Caki2 (cell line): ENCODE measurements at places on chromosomes 12 and 14.

GRCh38 chr12:88723219-88723618 is 142.9 kb upstream of the KITLG start:
- DNase-seq, result no peak

DNA sequence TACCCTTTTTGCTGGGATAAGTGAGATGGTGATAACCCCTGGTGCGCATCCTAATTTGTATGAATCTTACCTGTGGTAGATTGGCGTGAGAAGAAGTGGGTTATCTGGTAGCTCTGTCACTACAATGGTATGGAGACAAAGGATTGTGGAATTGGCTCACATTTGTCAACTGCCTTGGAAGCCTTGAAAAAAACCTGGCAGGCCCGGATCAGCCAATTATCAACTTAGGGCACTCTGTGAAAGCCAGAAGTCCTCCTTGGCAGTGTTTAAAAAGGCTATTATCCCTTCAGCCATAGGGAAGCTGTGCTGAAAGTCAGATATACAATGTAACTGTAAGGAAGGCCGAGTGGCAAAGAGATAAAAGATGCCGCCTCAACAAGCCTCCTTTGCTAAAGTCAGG is 56.5 kb downstream of the WASHC3 start:
- DNase-seq, result no peak

DNA sequence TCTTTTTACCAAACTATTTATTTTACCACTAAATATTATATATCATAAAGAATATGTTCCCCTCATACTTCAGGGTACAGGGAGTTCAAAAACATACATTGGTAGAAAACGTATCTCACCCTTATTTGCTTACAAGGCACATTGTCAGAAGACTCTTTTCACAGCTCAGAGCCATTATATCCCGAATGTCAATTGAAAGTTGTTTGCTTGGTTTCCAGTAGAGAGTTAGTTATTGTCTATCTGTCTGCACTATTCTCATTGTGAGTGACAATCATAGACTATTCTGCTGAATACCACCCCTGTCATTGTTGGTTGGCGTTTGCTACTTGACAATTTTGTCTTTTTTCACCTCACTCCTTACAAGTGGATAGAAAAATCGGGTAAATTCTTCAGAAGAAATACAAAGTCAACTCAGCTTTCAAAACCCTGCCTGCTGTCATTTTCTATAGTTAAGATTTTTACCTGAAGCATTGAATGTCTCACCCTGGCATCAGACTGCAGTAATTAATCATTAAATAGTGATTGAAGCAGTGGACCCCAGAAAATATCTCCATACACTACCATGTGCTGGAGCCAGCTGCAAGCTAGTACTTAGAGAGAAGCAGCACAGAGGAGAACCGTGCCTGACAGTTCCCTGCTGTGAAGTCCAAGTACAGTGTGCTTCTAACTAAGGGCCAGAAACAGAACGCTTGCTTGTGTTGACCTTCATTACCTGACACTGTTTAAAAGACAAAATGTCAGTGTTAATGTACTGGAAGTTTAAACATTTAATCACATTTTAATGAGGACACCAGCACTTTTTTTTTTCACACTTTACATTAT is 510.6 kb downstream of the RERGL start:
- no peak for DNase-seq

DNA sequence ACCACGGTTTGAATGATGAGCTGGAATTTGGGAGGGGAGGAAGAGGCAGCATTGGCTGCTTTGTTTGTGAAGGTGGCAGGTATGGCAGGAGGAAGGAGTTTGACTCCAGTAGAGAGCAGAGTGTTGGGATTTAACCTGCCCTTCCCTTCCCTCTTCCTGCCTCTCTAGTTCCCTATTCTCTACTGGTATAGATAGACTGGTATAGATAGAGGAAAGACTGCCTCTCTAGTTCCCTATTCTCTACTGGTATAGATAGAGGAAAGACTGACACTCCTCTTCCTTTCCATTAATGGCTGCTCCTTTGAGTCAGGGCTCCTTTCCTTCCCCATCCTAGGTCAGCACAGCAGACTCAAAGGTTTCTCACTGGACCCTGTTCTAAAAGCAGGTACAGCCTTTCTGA is 8.4 kb upstream of the SYCP3 start:
- no peak for DNase-seq

DNA sequence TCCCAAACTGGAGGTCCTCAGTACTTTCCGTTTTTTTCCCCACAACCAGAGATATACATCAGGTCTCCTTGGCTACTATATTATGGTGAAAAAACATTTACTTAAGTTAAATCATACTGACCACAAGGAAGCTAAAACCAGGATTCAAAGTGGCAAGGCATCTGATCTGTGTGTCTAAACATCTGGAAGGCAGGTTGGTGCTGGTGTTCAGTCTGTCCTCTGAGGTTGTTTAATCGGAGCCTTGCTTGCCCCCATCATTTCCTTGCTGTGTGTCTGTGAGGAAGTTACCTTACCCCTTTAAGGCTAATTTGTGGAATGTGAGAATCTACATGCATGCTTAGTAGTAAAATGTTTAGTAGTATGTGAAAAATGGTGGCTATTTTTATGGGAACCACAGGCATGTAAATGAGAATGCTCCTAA is 75.6 kb downstream of the GALNT4 start:
- DNase-seq, result no peak

- no peak for DNase-seq
These were observed 93.6 kb downstream of the PHETA1 start for GRCh38 chr12:111275308-111275707.

DNA sequence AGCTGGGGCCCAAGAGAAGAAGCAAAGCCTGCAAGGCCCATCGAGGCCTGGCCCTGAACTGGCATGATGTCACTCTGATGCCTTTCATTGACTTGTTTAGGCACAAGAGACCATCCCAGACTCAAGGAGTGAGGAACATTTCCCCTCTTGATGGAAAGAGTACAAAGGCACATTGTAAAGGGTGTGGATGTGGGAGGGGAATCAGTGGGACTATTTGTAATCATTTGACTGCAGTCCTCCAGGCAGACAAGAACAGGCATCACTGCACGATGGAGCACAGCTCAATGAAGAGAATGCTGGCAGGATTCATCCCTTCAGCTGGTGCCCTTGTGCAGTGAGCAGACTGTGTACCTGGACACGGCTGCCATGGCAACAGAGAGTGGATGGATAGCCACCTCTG is 87.9 kb downstream of the LGMN start:
- no peak for DNase-seq

- DNase-seq, result no peak
These were observed 82.1 kb upstream of the CCDC196 start for GRCh38 chr14:66404051-66404545.

DNA sequence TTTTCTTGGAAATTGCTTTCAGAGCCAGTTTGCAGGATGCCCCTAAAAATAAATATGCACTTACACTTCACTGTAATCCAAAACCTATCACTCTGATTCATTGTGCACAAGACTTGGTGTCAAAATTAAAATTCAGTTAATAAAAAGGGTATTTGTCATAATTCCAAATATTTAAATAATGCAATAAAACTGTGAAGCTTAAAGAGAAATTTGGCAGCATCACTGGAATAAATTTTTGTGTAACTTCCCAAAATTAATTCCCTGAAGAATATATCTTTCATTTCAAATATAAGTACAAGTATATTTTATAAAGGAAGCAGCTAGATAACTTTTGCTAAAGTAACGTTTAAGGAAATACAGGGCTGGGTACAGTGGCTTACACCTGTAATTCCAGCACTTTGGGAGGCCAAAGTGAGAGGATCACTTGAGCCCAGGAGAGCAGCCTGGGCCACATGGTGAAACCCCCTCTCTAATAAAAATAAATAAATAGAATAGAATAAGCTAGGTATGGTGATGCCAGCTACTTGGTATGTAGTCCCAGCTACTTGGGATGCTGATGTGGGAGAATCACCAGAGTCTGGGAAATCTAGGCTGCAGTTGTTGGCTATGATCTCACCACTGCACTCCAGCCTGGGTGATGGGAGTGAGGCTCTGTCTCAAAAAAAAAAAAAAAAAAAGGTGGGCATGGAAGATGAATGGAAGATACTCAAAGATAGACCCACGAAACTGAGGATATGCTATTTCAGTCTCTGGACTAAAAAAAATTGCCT is 233.8 kb downstream of the FBXL14 start:
- no peak for DNase-seq

GRCh38 chr12:6185961-6186827 is 14.0 kb upstream of the CD9 start:
- no peak for DNase-seq

DNA sequence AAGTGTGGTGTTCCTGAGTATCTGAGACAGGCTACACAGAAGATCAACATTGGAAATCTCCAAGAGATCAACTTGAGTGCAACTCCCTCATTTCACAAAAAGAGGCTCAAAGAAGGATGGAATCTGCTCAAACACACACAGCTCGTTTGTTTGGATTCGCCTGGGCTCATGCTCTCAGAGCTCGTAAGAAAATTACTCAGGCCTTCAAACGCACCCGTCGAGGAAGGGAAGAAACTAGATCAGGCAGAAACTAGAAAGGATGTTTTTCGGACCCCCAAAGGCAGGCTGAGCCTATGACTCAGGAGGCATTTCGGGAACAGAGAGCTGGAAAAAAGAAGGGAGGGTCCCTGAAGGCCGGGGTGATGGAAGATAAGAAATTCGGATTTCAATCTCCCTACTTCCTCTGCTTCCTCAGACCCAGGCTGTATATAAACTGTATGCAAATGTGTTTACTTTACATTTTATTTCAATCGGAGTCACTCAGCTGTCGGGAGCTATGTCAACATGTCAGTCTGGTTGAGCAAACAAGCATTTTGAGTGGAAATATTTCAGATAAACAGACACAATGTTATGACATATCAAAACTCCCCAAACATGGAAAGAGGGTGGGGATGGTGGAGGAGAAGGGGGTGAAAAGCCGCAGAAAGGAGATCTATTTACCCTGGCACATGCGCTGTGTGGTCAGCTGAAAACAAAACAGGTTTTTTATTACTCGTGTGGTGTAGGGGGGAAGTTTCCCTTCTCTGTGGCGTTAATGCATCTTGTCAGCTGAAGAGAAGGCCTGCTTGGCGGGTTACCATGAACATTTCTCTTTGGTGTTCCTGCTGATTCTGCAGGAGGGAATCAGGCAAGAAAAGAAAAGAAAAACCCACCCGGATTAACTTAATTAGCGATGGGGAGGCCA is 129.1 kb upstream of the TBX3 start:
- DNase-seq, result no peak

DNA sequence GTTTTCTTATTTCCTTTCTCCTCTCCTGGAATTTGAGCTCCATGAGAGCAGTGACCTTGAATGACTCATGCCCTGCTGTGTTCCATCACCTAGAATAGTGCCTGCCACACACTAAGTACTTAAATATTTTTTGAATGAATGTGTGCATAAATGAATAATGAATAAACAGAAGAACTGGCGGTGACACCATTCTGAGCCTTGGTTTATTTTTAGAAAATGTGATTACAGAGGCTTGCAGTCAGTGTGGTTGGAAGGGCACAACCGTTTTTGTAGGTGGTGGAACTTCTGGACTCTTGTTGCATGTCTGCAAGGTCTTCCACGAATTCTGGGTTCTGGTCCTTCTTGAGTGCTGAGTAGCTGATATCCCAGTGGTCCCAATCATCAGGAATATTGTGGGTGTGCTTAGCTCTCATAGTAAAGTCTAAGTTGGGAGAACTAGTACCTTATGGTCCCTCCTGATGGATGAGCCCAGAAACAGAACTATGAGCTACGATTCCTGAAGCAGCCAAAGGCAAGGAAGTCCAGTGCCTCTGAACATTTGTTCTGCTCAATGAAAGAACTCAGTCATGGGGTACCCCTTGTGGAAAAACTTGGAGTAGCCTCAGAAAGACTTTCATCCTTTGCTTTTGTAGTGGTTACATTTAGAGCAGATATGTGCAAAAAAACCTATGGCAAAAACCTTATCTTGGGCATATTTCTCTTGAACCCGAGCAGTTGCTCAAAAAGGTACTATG is 28.8 kb upstream of the BHLHE41 start:
- DNase-seq, result peak; percentile 91

DNA sequence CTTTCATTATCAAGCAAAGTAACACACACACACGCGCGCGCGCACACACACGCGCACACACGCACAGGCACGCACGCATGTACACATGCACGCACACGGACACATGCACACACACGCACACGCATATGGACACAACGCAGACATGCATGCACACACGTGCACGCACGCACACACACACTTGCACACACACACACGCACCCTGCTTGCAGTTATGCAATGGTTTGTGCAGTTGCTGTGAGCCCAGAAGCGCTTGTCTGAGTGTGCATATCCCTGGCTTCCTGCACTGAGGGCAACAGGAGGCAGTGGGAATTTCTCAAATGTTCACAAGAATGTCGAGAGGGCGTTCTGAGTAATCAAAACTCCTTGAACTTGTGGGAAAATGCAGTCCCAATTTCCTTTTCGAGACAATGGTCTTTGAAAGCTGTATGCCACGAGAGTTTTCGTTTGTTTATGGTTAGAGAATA is 41.6 kb downstream of the NFKBIA start:
- no peak for DNase-seq

- DNase-seq, result no peak
These were observed 78.8 kb downstream of the CRACR2A start for GRCh38 chr12:3673981-3674708.

GRCh38 chr12:121456551-121456950 is 56.6 kb downstream of the RNF34 start:
- DNase-seq, result no peak

DNA sequence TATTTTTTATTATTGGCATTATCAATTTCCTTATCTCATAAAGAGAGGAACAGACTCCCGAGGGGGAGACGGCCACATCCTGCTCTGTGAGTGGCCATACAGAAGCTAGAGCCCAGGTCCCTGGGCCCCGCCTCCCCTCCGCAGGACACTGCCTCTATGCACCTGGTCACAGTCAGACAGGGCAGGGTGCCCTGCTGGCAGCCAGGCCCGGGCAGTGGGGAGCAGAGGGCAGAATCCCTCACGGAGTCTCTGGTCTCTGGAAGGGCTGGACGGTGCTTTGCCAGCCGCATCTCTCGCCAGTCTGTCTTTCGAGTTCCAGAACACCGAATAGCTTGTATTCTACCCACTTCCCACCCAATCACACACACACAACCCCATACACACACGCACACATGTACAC is 16.4 kb upstream of the CACNA2D4 start:
- DNase-seq, result no peak

- peak; percentile 5 for DNase-seq
These were observed 598 bp downstream of the UBE2N start for GRCh38 chr12:93441081-93441616.

DNA sequence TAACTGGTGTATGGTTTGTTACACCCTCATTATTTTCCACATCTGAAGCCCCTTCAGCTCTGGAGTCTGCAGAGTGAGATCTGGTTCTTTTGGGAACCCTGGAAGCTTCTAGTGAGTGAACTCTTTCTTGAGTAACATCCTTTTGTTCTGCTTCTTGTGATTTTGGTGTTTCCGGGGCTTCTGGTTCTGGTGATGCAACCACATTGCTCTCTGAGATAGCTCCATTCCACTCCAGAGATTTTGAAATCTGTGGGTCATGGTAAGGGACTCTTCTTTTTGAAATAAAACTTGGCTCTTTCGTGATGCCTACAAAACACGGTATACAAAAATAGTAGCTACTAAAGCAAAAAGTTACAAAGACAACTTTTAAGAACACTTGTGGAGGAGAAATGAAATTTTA is 5.4 kb downstream of the MDM1 start:
- no peak for DNase-seq
